ENCODE measurements at places on chromosomes 13 and 19.

- DNase-seq: no peak
Measured at GRCh38 chr13:45413826-45414307, 4.3 kb downstream of the SLC25A30 start.

- DNase-seq: no peak
Measured at GRCh38 chr13:50709058-50709457, 134.4 kb downstream of the DLEU7 start.

- no peak for DNase-seq
Measured at GRCh38 chr13:71865874-71866334, 1.1 kb downstream of the DACH1 start.

DNA sequence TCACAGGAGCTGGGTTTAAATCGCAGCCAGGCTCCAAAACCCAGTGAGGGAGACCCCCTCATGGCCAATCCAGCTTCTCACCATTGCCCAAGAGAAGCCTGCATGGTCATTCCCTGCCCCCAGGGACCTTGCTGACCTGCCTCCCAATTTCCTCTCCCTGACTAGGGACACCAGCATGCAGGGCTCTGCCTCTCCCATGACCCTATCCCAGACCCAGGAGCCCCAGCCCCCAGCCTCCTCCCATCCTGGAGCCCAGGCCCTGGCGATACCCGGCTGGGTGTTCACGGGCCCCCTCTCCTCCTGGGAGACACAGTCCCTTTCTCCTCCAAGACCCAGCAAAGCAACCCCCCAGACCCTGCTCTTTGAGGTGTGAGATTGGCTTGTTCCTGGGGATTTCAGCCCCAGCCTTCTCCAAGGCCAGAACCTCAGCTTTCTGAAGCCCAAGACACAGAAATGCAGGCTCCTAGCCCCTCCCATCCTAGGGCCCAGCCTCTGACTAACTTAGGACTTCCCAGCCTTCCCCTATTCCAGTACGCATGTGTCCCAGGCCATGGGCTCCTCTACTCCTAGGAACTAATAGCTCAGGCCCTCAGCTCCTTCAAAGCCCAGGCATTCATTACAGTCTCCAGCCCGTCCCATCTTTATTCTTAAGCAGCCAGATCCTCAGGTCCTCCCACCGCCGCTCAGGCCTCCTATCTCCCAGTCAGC lies 1.1 kb downstream of the GYS1 start:
- DNase-seq: peak; percentile 56

- DNase-seq: no peak
Measured at GRCh38 chr13:65964672-65965071, 1265.5 kb downstream of the PCDH9 start.

- DNase-seq: no peak
Measured at GRCh38 chr19:2057484-2058469, 6.7 kb upstream of the MKNK2 start.

- peak; percentile 67 for DNase-seq
Measured at GRCh38 chr19:19470579-19470978, 44.8 kb downstream of the TSSK6 start.

- no peak for DNase-seq
Measured at GRCh38 chr19:49120868-49121267, 1.5 kb downstream of the PPFIA3 start.

DNA sequence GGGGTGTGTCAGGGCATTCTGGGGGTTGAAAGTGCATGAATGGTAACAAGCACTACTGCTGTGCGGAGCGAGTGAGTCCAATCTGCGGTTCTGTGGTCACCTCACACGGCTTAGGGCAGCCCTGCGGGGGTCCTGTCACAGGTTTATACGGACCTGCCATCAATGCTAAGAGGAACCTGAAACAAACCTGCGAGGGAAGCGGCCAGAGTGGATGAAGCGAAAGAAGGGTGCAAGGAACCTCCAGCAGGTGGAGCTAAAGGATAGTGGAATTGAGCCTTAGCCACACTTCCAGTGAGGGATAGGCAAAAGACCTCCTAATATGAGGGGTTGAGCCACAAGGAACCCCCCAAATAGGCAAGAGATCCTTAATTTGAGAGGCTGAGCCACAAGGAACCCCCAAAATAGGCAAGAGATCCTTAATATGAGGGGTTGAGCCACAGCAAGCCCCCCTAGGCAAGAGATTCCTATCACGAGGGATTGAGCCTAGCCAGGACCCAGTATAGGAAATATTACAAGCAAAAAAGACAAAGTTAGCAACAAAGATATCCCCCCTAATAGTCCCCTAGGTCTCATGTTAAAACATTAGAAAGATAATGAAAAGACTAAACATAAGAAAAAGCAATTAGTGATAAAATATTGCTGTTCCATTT lies 6.3 kb upstream of the ZNF69 start:
- DNase-seq: peak; percentile 12

GRCh38 chr13:97212601-97213040 lies 9.5 kb upstream of the MBNL2 start:
- DNase-seq: peak; percentile 15

DNA sequence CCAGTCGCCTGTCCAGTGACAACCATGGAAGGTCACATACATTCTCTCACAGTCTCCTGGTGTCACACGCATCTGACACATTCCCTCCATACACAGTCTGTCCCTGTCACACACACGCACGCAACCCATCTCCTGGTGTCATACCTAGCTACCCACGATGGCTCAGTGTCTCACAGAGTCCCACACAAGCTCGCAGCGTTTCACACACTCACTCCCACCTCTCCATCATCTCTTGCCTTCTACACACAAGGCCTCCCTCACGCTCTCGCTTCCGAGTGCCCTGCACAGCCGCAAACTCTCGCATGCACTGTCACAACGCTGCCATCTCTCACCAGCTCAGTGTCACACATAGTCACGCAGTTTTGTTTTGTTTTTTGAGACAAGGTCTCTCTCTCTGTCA lies 1.2 kb upstream of the GNG8 start:
- DNase-seq: no peak

DNA sequence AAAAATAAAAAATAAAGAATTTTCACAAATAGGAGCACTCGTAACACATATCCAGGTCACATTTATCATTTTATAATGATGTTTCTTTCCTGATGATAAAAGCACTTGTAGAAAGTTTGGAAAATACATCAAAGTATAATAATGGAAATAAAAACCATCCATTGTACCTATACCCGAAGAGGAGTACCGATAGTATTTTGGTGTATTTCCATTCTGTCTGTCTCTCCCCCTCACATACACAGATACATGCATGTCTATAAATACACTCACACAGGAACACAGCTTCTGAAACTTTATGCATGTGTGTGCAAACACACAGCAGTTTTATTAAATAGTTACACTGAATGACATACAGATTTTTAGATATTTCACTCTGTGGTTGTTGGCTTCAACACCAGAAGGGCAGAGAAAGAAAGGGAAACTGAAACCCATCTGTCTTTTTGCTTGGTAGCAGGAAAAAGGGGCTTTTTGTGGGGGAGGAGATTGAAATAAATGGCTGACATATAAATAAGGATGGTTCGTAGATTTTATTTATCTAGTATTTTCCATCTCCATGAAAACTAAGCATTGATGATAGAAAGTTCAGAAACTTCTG lies 114.8 kb downstream of the LRCH1 start:
- peak; percentile 30 for DNase-seq

- no peak for DNase-seq
Measured at GRCh38 chr13:25167382-25168174, 4.5 kb downstream of the AMER2 start.

DNA sequence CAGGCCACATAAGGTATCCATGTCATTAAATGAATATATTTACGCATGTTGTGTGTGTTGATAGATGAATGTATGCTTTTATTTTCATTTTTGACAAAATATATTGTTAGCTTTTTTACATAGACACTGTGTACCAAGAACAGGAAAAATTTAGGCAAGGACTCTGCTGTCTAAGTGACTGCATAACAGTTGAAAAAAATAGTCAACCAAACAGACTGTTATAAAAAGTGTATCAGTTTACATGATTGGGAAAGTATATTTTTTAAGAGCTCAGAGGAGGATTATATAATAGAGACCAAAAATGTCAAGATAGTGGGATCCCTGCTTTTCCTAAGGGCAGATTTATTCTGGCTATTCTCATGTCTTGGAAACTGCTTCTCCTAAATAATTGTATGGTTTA lies 858.0 kb downstream of the SLITRK1 start:
- DNase-seq: no peak

DNA sequence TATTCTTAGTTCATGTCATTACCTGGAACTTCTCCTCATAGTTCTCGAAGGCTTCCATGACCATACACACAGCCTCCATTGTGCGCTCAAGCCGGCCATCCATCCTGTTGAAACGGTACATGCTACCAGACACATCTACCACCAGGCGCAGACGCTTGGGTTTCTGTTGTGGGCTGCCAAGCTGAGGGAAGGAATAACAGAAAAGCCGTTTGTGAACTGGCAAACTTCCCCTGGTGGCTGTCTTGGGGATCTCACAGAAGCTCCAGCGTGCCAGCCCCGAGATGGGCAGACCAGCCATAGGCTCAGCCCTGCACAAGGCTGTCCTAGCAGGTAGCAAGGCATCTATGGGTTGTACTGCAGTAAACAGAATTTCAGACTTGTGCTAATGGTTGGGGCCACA lies 130.1 kb downstream of the RGCC start:
- DNase-seq: no peak

DNA sequence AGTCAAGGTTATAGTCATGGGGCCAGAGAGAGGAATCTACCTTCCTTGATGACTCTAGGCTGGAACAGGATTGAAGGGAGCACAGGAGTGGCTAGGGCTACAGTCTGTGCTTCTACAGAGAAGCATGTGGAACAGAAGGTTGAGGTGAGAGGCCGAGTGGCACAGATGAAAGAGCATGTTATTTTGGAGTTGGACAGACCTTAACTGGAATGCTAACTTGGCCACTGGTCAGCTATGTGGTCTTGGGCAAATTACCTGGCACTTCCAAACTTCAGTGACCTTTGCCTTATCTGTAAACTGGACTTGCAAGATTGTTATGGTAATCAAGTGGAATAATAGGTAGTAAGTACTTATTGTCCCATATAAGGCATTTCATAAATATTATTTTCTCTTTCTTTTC lies 252.7 kb downstream of the KCNRG start:
- DNase-seq: no peak

DNA sequence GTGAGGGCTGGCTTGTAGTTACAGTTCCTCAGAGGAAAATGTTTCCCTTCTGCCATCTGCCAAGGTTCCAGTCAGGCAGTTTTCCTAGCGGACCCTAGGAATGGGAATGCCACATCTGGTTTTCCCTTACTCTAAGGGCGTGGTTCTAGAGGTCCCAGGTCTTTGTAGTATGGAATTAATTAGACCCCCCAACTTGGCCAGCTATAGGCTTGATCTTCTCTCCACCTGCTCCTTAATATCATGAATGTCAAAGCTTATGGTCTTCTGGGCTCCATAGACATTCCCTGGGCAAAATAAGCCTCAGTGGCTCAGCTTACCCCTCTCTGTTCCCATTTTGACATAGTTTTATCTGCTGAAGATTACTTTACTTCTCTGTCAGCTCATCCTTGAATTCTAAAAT lies 70.0 kb downstream of the ZNF568 start:
- no peak for DNase-seq

DNA sequence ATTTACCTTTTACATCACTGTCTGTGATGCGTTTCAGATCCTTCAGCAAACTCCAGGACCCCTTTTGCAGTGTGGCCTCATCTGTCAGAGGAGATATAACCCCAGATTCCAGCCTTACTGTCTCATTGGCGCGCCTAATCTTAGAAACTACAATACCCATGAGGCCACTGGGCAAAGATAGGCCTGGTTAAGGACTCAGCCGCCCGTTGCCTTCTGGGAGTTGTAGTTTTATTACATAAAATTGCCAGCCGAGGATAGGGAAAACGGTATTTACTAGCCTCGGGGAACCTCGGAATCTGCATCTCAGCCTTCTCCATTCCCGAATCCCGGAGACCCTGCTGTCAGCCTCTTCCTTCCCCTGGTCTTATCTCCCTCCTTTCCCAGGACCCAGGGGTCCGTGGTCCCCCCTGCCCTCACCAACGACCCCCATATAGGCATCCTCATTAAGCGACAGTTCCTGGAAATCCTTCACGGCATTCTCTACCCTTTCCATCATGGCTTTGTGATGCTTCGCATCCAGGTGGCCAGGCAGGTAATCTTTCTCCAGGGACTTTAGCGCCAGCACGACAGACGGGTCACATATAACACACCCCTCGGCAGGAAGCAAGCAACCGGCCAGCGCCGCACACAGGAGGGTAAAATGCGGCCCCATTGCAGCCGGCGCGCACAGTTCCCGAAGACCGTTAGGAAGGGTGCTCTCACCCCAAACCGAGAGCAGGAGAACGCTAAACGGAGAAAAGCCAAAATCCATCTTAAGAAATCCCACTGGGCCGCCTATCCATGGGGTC lies 1.3 kb downstream of the IZUMO1 start:
- peak; percentile 73 for DNase-seq

GRCh38 chr19:42332059-42332458 lies 6.6 kb downstream of the MEGF8 start:
- DNase-seq: no peak

GRCh38 chr19:42352301-42353259 lies 27.1 kb downstream of the MEGF8 start:
- DNase-seq: peak; percentile 23

GRCh38 chr19:32350471-32350865 lies 5.1 kb downstream of the ZNF507 start:
- peak; percentile 62 for DNase-seq

GRCh38 chr19:14563989-14564651 lies 7.7 kb downstream of the NDUFB7 start:
- DNase-seq: no peak

GRCh38 chr13:61765940-61766666 lies 350.5 kb upstream of the PCDH20 start:
- DNase-seq: no peak

DNA sequence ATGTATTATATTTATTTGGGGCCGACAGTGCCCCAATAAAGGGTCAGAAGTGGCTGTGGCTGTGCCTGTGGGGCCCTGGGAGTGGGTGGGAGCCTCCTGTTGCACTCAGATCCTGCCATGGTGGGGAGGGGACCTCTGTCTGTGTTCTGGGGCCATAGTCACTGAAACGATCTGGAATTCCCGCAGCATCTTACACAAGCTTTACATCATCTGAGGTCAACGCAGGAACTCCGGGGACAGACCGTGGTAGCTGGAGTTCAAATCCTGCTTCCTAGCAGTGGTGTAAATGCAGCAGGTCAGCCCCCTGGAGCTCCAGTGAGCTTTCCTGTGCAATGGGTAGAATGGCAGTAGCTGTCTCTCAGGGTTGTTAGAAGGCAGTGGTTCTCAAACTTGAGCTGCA lies 3.9 kb upstream of the SCN1B start:
- no peak for DNase-seq

DNA sequence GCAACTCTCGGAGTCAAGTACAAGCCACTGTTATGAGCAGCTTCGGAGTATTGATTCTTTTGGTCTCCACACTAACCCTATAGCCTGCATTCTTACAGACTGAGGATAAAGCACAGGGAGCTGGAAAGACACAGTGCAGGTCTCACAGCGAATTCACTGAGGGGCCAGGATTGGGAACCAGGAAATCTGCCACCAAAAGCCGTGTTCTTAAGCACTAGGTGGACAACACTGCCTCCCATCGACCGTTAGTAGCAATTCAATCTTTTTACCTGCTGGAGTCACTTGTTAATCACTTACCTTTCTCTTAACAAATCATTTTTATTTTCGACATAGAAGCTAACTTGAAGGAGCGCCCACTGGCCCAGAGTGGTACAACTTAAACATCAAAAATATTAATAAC lies 6.3 kb downstream of the PMIS2 start:
- DNase-seq: peak; percentile 12

Data from MV-4-11 (cell line).